ENCODE measurements at places on chromosomes 12 and 14.

DNA sequence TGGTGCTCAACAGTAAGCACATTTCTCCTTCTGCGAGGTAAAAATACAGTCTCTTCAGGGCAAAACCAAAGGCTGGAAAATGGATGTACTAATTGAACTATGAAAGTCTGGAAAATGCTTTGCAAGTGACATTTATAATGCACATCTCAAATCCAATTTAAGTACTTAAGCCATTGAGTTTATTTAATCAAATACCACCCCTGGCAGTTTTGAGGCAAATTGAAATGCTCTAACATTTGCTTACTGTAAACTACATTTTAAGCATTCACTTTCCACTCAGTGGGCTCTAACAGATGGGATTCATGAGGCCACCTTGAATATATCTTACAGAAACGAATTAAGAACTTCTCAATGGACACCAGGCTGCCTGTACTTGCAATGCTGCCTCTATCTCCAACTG lies 69.7 kb downstream of the HELB start:
- DNase-seq, result no peak

DNA sequence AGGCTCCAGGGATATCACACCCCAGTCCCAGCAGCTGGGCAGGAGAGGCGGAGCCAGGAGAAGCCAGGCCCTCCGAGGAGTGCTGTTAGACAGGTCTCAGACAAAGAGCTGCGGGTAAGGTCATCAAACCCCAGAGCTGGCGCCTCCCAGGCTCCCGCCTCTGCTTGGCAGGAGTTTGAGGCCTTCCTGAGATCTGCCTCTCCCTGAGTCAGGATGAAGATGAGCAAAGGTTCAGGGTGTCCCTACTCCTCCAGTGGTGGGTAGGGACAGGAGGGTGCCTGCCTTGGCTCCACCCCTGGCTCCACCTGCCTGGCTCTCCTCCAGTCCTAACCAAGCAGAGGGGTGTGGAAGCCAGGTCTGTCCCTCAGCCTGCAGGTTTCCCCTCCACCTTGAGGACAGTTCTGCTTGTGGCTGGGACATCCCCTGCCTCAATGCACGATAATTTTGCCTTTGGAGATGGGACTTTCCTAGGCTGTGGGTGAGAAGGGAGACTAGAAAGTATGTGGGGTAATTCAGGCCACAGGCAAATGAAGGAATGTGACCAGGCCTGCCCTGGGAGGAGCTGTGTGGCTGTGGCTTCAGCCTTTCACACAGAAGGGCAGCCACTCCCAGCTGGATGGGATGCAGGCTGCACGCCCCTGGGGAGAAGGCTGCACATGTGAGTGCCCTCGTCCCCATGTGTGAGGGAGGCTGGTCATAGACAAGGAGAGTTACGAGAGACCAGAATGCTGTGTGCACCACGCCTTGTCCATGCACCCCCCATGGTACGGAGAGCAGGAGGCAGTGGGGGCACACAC lies 2.2 kb downstream of the PLEKHG6 start:
- no peak for DNase-seq

- DNase-seq, result no peak
Observed at GRCh38 chr14:103061482-103061976, 4.2 kb upstream of the CDC42BPB start.

DNA sequence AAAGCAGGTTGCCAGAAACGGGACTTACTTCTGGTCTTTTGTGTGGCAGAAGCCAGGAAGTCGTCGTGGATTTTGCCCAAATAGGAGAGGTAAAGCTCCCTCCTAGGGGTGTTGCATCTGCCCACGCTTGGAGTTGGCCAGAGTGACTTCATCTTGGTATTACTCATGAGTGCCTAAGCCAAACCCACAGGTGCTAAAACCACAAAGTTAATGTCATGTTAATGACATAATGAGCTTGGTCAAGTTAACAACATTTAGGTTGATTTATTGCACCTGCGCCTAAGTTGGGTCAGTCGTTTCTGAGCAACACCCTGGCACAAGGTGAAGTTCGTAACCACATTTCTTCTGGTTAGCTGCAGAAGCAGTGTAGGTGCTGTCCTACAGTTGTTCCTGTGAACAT lies 225.2 kb downstream of the FUT8 start:
- DNase-seq, result peak; percentile 18

GRCh38 chr14:69274321-69274720 lies 14.4 kb downstream of the GALNT16 start:
- DNase-seq, result no peak

- no peak for DNase-seq
Observed at GRCh38 chr12:125340791-125341190, 275.6 kb downstream of the AACS start.

DNA sequence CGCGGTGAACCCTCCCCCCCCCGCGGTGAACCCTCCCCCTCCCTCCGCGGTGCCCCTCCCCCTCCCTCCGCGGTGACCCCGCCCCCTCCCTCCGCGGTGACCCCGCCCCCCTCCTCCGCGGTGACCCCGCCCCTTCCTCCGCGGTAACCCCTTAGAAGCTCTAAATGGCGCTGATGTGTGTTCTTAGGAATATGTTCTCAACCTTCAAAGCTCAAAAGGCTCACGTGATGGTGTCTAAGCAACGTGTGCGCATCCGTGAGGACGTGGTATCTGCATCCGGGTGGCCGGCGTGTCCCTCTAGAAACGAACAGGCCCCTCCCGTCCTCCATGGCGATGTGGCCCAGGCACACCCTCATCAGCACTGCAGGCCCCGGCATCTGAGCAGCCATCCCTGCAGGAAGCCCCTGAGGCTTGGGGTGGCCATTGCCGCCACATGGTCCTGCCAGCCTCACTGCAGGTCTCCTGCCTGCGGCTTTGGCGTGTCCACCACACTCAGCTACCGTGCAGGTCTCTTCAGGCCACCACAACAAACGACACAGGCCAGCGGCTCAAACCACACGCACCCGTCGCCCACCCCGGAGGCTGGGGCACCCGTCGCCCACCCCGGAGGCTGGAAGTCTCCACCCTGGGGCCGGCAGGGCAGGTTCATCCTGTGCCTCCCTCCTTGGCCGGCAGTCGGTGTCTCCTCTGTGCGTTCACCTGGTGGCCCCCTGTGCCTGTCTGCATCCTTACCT lies 14.5 kb upstream of the FBRSL1 start:
- DNase-seq, result no peak

- DNase-seq, result no peak
Observed at GRCh38 chr14:33946679-33947476, 4.0 kb downstream of the EGLN3 start.

All from activated T-cell treated with anti-CD3 and anti-CD28 coated beads for 48 hours (primary cell).